ENCODE measurements at places on chromosomes 1 and 21. TPM values are rescaled to one million over a fixed set of nuclear protein-coding genes. Genes with fewer than 3 reads are reported as not detected.

- no peak overlapping the region for H3K4me3 ChIP-seq
- no peaks in the 10 kb centered on the region for H3K36me3 ChIP-seq
- H3K27me3 ChIP-seq: peaks cover 2% of the 10 kb centered on the region
- no peaks in the 10 kb centered on the region for H3K4me1 ChIP-seq
Observed at GRCh38 chr1:11470912-11471311, 8.0 kb upstream of the DISP3 start.

Gene ARL8A
- 27.4 TPM for total RNA-seq

Gene PADI6
- total RNA-seq: not detected

Gene SPRR2B
- total RNA-seq: not detected

Gene GPR161
- 9.8 TPM for total RNA-seq

Gene RSPH1
- 0.04 TPM for total RNA-seq

DNA sequence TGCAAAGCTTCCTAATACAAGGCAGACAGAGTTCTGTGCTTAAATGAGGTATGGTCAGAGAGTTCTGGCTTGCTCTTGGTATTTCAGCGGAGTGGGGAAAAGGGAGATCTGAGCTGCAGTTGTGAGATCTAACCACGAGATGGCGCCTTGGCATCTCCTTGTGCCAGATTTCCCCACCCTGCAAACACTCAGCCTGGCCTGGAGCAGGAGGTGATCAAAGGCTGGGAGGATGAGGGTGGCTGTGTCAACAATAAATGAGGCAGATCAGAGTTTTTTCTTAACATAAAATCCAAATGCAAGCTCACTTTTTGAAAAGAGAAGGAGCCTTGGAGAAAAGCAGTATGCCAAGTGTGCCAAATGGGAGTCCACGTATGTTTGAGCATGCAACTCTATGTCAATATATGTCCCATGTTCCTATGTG lies 4.1 kb upstream of the TFAP2E start:
- no peak overlapping the region for H3K27ac ChIP-seq
- H3K4me1 ChIP-seq: peaks cover 26% of the 10 kb centered on the region
- peaks cover 39% of the 10 kb centered on the region for H3K27me3 ChIP-seq

DNA sequence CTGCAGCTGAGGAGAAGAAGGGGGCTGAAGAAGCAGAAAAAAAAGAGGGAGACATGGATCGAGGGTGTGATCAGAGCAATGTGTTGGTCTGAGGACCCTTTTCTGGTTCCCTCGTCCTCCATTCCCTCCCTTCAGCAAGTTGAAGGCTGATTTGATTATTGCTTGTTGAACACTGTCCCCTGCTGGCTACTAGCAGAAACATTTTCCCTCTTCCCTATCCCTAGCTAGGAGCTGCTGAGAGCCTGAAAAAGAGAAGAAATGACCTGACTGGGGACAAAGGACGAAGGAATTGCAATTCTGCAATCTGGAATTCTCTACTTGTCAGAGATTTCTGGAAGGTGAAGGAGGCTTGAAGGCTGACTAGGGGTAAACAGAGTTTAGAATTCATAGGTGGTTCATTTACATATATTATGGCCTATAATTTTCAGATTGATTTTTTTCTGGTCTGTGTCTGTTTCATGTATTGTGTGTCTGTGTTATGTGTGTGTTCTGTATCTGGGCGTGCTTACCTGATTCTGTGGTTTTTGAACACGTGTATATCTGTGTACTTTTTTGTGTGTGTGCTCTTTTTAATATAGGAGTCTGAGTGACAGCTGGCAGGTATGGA lies 9.8 kb downstream of the NHLH1 start:
- no peak overlapping the region for H3K27ac ChIP-seq
- no peaks in the 10 kb centered on the region for H3K36me3 ChIP-seq
- H3K4me3 ChIP-seq: no peak overlapping the region
- DNase-seq: peak; percentile 85
- H3K27me3 ChIP-seq: no peaks in the 10 kb centered on the region

DNA sequence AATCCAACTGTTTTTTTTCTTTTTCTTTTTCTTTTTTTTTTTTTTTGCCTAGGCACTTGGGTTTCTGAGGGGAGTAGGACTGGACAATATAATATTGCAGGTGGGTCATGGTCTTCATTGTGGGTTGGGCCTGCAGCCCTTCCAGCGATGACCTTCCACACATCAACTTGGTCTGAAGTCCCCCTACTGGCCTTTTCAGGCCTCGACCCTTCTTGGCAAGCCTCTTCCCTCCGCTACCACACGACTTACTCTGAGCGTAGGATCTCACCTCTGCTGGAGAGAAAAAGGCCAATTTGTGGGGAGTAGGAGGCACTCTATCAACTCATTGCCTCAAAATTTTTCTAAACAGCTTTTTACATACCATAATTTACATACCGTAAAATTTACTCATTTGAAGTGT lies 51.1 kb upstream of the GRIK3 start:
- H3K36me3 ChIP-seq: no peaks in the 10 kb centered on the region
- no peak overlapping the region for H3K27ac ChIP-seq
- no peak for DNase-seq
- H3K27me3 ChIP-seq: no peaks in the 10 kb centered on the region
- no peaks in the 10 kb centered on the region for H3K4me1 ChIP-seq

Data from muscle of leg (tissue), 16 donors.